Stimulated activated CD4-positive, alpha-beta T cell treated with anti-CD3 and anti-CD28 coated beads, Interleukin-15, amount 100 ng/mL, for 48 hours (primary cell): ENCODE measurements at places on chromosomes 3 and 15.

DNA sequence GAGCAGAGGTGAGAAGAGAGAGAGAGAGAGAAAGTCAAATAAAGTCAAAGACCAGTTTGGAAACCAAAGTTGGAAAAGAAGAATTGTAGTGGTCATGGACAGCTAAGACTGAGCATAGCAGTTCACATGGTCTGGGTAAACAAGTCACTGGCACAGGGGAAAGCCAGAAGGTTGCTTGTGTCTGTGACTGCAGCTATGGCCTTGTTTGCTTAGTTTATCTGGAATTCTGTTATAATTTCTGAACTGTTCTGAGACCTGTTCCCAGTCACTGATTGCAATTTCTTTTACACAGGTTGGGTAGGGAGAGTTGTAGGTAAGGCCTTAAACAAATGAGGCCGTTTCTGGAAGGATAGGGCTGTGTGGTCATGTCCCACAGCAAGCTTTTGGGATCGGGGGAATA is 43.4 kb upstream of the MYZAP start:
- DNase-seq, result no peak

DNA sequence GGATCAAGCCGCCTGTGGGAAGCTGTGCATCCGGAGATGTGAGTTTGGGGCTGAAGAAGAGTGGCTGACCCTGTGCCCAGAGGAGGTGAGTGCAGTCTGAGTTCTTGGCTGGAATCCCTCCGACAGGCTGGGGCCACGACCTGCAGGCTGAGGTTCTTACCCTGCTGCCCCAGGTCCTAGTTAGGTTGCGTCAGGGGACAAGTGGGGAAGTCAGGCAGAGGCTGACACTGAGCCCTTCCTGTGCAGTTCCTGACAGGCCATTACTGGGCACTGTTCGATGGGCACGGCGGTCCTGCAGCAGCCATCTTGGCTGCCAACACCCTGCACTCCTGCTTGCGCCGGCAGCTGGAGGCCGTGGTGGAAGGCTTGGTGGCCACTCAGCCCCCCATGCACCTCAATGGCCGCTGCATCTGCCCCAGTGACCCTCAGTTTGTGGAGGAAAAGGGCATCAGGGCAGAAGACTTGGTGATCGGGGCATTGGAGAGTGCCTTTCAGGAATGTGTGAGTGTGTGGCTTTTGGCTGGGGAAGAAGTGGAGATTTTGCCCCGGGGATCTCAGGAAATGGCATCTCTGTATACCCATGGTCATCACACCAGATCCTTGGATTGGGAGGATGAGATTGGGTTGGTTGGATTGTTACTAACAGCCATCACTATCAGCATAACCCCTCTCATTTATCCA is 1.3 kb downstream of the PPM1M start:
- no peak for DNase-seq

DNA sequence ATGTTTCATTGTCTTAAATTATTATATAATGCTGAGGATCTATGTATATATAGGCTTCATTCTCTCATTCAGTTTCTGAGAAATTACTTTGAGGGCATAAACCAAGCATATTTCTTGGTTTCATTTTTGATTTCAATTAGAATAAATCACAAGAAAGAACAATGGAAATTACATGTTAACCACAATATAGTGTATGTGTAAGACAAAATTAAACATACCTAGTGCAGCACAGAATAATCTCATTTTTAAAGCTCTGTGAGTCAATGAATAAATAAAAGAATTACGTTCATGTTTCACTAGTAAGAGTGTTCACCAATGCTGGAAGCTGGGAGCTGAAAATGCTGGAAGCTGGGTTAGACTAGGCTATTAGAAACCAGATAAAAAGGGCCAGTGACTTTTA is 72.8 kb downstream of the UBE3A start:
- DNase-seq, result no peak

GRCh38 chr3:52441091-52441771 is 3.7 kb downstream of the SEMA3G start:
- no peak for DNase-seq

DNA sequence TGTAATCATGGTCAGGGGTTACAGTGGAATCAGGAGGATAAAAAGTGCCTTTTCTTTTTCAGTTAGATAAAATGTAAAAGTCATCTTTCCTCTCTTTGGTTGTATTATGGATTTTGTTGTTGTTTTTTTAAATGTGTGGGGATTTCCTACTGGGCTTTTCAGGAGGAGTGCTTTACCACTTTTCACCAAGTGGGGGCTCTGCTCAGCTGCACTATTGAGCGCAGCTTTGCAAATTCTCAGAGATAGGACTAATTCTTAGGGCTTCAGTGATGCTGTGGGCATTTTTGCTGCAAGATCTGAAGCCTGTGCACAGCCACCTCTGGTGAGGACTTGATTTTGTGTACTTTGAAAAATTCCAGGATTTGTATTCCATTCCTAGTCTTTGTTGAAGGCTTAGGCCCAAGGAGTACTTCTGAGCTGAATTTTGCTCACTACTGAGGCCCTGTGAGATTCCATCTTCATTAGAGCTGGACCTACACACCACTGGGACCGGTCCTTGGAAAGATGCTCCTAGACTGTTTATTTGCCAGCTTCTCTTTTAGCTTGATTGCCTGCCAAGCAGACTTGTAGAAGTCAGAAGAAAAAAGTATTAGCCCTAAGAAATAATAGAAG is 7.5 kb downstream of the GNB5 start:
- no peak for DNase-seq

- DNase-seq, result no peak
Observed at GRCh38 chr15:78977591-78978347, 32.9 kb upstream of the CTSH start.

DNA sequence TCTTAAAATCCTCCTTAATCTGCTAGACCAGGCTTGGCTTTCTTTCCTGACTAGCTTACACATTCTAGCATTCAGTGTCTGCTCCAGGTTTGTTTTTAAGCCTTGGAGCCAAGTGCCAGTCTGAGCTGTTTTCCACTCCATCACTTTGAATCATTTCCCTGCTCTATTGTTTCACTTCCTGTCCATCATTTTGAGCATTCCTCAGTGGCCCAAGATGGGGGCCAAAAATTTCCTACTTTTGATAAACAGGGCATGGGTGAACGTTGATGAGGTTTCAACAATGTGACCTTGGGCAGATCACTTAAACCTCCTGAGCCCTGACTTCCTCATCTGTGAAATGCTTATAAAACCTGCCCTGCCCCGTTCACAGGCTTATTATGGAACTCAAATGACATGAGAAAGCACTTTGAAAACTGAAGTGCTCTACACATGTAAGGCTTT is 4.4 kb downstream of the CYP19A1 start:
- DNase-seq, result no peak

GRCh38 chr3:50591196-50591741 is 20.3 kb downstream of the CISH start:
- DNase-seq, result no peak

DNA sequence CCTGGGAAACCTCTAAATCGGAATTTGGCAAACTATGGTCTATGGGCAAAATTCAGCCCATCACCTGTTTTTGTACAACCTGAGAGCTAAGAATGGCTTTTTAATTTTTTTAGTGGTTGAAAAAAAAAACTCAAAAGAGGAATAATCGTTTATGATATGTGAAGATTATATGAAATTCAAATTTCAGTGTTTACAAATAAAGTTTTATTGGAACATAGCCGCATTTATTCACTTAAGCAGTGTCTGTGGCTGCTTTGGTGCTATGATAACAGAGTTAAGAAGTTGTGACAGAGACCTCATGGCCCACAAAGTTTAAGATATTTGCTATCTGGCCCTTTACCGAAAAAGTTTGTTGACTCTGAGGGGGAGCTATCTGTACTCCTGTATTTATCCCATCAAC is 36.4 kb upstream of the LACTB start:
- DNase-seq, result no peak

DNA sequence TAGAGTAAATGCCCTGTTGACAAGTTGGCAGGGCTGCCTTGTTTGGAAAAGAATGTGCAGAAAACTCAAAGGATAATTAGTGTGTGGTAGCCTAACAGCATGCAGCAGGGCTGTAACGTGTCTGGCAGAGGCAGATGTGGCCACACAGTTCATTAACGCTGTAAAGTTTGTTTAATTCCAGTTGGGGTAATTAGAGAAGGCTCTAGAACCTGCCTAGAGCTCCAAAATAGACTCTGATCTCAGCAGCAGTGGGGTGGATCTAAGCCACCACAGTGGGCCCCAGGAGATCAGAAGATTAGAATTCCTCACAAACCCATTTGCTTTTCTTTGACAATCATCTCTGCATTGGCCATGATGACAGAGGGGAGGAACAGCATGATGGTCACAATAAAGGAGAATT is 65.1 kb upstream of the LEKR1 start:
- DNase-seq, result no peak

GRCh38 chr3:134817297-134817696 is 22.2 kb downstream of the EPHB1 start:
- DNase-seq, result no peak

DNA sequence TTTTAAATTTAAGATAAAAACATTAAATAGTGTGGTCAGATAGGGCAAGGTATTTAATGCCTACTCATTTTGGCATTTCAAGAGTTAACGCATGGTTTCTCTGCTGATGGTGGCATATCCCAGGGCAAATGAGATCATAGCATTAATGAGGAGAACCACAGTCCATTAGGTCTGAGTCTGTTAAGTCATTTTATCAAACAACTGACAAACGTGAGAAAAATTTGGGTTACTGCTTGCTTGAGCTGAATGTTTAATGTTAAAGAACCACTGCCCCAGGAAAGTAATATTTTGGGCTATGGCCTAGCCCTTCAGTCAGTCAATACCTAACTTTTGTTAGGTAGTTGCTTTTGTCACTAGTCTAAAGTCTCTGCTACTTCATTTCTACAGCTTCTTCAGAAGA is 37.9 kb upstream of the SLC2A2 start:
- no peak for DNase-seq

- DNase-seq, result no peak
Observed at GRCh38 chr15:33119273-33119672, 75.2 kb downstream of the FMN1 start.

DNA sequence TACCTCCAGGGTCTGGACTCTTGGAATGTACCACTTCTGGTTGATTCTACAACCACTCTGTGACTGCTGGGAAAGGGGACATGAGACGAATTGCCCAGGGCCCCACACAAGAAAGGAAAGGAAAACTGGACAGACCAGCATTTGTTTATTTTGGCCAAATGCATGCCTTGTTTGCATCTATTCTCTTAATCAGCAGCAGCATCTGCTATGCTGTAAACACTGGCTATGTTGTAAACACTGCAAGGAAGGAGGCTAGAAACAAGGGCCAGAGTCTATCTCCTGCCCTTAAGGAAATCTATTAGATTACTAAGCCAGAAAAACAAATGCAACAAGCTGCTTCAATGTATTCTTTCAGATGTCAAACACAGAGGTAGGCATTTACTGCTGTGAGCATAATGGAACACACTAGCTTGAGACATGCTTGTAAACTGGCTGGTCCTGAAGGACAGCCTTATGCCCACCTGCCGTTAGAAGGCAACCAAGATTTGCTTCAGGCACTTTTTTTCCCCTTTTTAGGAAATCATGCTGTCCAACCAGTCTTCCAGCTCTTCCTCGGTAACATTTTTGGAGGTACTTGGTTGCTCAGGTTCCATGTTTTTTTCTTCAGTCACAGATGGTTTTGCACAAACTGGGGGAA is 102.1 kb upstream of the CHRM5 start:
- DNase-seq, result no peak

DNA sequence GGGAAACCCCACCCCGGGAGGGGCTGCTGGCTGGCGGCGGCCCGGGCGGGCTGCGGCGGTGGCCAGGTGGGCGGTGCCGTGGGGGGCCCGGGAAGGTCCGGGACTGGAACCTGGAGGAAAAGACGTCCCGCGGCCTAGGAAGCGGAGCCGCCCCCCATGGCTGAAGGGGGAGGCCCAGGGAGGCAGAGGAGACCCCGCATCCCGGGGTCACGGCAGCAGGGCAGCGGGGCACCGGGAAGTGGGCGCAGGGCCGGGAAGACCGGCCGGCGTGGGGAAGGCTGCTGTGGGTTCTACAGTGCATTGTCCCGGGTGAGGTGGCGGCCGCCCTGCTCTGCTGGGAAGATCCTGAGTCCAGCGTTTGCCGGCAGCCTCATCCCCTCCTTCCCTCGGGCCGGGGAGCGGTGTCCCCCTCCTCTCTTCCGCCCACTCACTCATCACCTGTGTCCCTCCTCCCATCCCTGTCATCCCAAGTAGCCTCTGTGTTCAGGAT is 525 bp upstream of the FSTL1 start:
- no peak for DNase-seq

DNA sequence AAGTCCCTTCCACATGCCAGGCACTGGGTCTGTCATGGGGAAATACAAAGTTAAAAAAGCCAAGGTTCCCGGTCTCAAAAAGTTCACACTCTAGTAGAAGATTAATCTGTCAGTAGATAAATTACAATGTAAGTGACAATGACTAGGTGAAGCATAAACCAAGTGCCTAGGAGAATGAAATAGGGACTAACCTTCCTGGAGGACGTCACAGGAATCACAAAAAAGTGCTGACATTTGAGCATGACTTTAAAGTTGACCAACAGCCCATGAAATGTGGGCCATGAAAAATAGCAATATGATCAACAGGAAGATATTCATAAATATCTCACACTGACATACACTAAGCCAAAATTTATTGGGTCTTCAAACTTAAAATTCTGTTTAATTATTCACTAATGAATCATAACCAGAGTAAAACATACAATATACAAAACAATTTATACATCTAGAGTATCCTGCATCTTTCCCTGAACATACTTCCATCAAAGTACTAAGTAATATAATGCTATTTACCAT is 20.0 kb downstream of the COPS2 start:
- DNase-seq, result no peak

GRCh38 chr3:105274958-105275357 is 91.8 kb upstream of the ALCAM start:
- no peak for DNase-seq

DNA sequence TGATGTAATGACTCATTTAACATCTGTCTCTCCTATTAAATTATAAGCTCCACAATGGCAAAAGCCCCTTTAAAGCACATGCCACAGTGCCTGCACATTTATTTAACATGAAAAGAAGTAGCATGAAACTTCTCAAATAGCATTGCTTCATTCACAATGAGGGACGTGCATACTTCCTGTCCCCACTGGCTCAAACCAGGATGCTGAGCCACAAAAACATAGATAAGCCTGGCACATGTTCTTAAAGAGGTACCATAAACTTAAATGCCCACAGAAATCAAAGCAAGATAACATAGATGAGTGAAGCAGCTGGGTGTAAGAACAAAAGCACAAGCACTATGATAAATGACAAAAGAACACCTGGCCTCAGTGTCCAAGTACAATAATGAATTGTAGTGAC is 3.8 kb downstream of the TP53BP1 start:
- DNase-seq, result no peak
